ENCODE measurements at places on chromosomes 4 and X.
A peak's percentile ranks its signal among the peaks of the same experiment; 100 is the strongest.

DNA sequence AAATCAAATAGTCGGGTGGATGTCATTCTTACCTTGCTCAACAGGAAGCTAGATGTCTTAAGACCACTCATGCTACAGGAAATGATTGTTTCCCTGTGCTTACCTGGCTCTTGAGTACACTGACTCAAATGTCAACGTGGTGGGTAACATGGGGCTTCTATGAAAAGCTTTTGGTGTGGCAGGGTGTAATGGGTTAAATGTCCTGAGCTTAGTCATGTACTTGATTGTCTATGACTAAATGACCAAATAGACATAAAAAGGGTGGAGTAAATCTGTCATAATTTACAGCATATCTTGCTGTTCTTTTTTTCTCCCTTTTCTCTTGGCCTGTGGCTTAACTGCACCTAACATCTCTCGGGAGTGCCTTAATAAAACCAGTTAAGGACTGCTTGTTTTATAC, 44.9 kb downstream of the CCNG2 start:
- DNase-seq, result no peak

GRCh38 chr4:47719576-47719975, 118.3 kb downstream of the CORIN start:
- DNase-seq, result no peak

- DNase-seq, result peak; percentile 50
These were observed 38.9 kb downstream of the STARD8 start for GRCh38 chrX:68686097-68686977.

- peak; percentile 33 for DNase-seq
These were observed 7.6 kb downstream of the FABP2 start for GRCh38 chr4:119314356-119314755.

DNA sequence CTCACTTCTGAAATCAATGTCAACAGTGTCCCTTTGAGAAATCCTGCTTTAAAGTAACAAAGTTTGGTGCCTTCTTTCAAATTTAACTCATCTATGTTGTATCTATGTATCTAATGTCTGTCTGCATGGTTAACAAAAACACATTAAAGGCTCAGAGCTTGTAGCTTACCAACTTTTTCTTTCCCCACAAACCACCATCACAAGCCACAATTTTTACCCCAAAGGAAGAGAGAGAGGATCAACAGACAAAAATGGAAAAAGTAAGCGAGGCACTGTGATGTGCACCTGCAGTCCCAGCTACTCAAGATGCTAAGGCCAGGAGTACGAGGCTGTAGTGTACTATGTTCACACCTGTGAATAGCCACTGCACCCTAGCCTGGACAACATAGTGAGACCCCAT, 17.2 kb downstream of the ATRX start:
- no peak for DNase-seq

- DNase-seq, result no peak
These were observed 16.6 kb downstream of the MAGEA9B start for GRCh38 chrX:149570668-149571067.

DNA sequence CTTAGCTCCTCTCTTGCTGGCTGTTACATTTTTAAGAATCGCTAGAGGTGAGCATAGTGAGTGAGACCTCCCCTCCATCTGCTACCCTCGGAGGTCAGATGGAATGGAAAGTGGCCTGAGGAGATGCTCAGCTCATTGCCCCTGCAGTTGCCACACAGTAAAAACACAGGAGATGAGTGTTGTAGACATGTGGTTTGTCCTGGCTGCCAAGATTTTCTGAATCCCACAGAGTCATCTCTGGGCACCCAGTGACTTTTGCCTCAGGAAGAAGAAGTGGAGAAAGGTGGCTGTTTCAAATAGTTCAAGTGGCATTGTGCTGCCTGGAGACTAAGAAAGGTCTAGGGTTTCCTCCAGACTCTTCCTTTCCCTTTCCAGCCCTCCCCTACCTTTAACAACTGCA, 271.0 kb downstream of the STK32B start:
- DNase-seq, result no peak

- DNase-seq, result no peak
These were observed 9.1 kb upstream of the HSPA4L start for GRCh38 chr4:127772769-127773671.

GRCh38 chr4:17241835-17242234, 270.1 kb downstream of the QDPR start:
- no peak for DNase-seq

GRCh38 chr4:153348006-153348405, 3.5 kb downstream of the MND1 start:
- no peak for DNase-seq

DNA sequence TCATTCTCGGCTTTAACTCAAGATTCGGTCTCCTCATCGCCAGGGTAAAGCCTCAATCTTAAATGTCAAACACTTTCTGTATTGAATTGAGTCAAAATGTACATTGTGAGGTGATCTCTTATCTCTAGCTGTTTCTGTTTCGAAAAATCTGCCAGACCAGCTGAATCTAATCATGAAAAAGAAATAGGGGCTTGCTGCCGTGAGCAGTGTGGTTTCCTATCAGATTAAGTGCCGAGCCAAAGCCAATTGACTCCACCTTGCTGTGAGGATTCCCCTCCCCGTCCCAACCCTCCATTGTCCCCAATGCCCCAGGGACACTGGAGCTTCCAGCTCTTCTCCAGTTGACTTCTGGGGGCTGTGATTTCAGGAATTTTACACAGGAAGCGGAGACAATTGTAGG, 12.5 kb upstream of the CRLF2 start:
- DNase-seq, result no peak

GRCh38 chr4:24765376-24765988, 29.9 kb upstream of the SOD3 start:
- no peak for DNase-seq

DNA sequence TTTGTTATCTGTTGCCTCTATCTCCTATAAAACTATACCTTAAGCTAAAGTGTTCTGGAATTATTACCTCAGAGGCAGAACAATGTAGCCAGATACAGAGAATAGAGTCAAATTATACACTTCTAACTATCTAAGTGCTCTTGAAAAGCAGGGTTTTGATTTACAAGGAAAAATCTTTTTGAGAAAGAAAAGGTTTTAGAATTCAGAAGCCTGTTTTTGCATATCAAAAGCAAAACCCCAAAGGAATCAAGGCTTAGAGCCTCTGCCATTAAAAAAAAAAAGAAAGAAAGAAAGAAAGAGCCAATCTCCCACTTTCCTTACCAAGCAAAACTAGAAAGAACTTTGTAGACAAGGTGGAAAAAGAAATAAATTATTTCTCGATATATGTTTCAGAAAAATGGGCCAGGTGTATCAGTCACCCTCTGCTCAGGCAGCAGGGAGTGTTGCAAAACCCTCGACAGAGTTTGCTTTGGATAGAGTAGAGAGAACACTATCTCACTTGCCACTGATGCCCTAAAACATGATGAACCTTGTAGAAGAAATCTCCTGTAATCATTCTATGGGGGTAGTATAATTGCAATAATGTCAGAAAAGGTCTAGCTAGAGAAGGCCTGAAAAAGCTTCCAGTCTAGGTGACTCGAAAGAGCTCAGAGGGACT, 318.3 kb downstream of the PCDH10 start:
- DNase-seq, result no peak

- no peak for DNase-seq
These were observed 34.6 kb downstream of the ANXA5 start for GRCh38 chr4:121662225-121662624.

DNA sequence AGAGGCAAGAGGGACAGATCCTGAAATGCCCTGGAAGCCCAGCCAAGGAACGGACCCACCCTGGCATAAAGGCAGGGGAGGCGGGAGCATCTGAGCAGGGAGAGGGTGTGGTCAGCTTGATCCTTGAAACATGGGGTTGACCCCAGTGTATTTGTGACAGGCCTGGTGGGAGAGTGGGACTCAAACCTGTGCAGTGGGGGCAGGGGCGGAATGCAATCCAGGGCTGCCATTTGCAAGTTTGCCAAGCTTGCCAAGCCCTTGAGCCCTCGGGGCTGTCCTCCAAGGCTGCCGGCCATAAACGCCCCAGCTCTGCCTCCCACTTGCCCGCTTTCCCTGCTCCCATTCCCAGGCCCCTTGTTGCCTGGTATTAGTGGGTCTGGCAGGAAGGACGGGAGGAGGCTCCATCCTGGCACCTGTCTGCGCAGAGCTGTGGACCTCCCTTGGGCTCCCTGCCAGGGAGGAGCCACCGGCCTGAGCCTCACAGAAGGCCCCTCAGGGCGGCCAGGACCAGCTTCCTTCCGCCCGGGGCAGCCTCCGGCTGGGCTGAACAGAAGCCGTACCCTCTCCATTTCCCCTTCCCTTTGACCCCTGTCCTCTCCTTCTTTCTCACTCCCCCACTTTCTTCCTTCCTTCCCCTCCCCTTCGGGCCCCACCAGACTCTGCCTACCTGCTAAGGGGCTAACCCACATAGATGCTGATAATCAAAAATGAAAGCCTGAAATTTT, 661 bp downstream of the S100P start:
- DNase-seq, result peak; percentile 43

DNA sequence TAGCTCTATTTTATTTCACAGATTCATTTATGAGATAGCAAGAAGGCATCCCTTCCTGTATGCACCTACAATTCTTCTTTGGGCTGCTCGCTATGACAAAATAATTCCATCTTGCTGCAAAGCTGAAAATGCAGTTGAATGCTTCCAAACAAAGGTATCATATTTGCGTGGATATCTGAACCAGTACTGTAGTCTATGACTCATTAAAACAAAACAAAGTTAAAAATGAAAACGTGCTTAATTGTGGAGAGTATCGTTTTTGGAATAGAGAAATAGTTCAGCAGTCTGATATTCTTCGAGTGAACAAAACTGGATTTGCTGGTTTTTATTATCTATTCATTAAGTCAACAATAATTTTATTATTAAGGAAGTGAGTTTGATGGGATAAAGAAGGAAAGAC, 6.3 kb downstream of the AFP start:
- DNase-seq, result no peak

- DNase-seq, result no peak
These were observed 282.2 kb downstream of the GUCY2F start for GRCh38 chrX:109199726-109200125.

DNA sequence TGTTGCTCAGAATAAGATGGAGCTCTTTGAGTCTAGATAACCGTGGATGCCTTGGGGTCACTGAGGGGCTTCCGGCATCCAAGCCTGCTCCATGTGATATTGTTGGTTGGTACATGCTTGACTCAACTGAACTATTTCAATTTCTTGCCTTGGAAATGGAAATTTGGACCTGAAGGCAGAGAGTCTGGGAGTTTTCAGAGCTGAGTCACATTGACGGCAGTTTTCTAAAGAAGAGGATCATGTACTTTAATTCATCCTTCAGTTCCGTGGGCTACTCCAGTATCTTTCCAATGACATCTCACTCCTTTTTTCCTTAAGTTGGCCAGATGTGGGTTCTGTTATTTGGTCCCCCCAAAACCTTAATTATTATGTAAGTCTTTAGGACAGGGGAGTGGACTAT, 100.5 kb downstream of the MFAP3L start:
- DNase-seq, result no peak

- DNase-seq, result no peak
These were observed 219.2 kb downstream of the KIT start for GRCh38 chr4:54877006-54877405.

- peak; percentile 3 for DNase-seq
These were observed at the start of gene FGFBP2 for GRCh38 chr4:15963001-15963451. FGFBP2 (minus strand) TSS chr4:15963175; CDS start chr4:15963129, 46 bp downstream.

DNA sequence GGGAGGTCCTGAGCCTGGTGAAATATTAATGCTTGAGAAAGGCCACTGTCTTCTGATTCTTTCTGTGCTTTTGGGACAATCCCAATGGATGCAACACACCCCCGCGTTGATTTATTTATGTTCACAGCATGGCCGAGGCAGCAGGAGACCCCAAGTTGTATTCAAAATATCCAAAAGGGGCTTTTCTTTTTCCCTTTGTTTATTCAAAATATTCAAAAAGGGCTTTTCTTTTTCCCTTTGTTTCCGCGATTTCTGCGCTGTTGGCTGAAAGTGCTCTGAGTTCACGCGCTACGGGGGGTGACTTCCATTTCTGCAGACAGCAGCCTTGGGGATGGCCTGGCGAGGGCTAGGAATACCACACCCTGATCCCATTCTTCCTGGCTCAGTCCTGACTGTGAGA, 59.5 kb upstream of the PPP2R3B start:
- DNase-seq, result no peak

DNA sequence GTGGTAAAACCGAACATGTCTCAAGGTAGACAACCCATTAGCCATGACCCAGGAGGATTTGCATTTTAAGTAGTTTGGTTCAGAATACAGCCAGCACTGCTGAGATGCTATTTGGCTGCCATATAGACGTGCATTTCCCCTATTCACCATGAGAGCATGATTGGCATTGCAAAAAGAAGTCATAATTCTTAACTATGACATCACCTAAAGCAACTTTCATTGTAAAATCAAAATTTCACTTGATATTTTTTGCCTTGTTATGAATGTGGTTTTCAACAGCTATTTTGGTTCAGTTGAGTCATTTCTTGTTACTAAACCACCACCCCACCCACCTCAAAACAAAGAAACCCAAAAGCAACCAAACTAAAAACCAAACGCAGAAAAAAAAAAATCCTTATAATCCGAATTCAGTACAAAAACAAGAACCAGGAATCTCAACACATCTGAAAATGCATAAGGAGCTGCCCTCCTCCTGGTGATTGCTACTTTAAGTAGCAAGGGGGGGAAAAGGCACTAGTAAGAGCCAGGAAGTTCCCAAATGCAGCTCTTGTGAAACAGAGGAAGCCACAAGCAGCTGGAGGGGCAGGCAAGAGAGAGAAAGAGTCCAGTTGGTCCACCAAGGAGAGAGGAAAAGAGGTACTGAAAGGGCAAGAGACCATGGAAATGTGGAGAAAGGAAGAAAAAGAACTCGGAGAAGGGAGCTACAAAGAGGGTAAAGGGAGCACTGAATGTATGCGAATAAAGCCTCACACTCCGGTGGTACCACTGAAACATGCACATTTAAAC, 3.1 kb downstream of the SLITRK4 start:
- peak; percentile 3 for DNase-seq

GRCh38 chrX:31461266-31461665, 389.4 kb upstream of the FTHL17 start:
- no peak for DNase-seq

- DNase-seq, result no peak
These were observed 40.3 kb upstream of the ACSL4 start for GRCh38 chrX:109773374-109773773.

DNA sequence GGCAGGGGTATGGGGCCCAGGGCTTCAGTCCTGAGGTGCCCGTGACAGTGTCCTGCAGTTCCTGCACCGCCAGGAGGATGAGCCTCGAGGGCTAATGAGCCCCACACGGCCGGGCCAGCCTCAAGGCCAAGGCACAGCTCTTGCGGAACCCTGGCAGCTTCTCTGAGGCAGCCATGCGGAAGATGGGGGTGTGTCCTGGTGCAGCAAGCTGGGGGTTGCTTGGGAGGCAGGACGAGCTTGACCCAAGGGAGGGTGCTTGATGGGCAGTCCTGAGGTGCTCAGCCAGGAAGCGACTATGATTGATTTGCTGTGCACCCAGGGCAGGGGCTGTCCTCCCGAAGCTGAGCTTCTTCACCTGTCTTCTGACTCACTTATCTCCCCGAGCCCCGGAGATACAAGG, 9.1 kb upstream of the FGFR3 start:
- no peak for DNase-seq

- DNase-seq, result no peak
These were observed 64.0 kb upstream of the FGF13 start for GRCh38 chrX:138775517-138775916.

- DNase-seq, result no peak
These were observed 115.9 kb downstream of the CPZ start for GRCh38 chr4:8708401-8709021.

All from GF-D8 (cell line).